ENCODE measurements at places on chromosomes 11 and 22.

DNA sequence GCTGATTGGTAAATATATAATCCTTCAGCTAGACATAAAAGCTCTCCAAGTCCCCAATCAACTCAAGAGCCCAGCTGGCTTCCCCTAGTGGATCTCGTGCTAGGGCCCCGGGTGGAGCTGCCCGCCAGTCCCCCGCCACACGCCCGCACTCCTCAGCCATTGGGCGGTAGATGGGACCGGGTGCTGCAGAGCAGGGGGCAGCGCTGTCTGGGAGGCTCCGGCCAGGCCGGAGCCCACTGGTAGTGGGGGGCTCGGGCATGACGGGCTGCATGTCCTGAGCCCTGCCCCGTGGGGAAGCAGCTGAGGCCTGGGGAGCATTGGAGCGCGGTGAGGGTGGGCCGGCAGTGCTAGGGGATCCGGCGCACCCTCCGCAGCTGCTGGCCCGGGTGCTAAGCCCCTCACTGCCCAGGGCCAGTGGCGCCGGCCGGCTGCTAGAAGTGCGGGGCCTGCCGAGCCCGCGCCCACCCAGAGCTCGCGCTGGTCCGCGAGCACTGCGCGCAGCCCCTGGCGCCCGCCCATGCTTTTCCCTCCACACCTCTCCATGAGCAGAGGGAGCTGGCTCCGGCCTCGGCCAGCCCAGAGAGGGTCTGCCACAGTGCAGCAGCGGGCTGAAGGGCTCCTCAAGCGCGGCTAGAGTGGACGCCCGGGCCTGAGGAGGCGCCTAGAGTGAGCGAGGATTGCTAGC lies 1680.6 kb upstream of the RAG2 start:
- no peak for DNase-seq

DNA sequence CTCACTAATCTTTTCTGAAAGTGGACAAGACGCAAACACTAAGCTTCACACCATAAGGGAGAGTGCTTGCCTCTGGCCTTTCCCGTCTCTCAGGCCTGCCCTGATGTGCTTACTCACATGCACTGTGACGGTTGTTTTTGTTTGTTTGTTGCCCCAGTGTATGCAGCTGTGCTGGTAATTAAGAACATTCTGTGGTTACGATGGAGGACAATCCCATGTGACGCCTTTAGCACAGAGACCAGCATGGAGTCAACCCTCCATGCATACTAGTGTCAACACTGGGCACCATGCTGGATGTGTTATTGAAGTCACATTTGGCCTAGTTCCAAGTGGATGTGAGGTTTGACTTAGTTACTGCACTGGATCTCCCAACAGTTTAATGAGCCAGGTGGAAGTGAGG lies 27.8 kb upstream of the CDON start:
- no peak for DNase-seq

DNA sequence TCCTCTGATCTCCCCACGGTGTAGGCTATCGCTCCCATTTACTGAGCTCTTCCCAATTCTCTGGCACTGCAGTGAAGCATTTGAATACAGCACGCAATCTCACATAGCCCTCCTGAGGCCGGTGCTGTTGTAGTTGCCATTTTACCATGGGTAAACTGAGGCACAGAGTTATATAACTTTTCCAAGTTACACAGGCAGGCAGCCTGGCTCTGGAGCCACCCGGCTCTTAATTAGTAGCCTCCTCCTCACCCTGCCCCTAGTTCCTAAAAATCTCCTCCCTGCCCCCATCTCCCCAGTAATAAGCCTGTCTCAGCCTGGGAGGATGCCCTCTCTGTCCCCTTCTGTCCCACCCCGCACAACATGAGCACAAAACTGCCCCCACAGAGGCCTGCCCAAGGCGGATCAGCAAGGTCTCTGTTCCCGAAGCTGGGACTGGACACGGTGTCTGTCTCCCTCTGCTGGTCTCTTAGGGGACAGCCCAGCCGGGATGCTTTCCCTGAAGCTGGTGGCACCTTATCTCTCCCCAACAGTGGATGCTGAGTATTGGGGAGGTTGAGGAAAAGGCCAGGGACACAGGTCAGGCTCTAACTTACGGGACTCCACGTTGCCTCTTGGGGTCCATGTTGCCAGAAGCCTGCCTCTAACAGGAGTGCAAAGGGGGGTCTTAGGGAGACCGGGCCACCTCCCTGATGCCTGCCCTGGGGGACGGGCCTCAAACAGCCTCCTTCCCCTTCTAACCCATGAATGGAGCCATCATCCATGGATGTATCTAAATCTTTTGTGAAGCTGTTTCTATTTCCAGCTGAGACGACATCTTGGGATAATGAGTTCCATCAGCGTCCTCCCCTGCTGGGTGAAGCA lies 9.1 kb upstream of the CLCF1 start:
- DNase-seq, result peak; percentile 90

- DNase-seq, result peak; percentile 96
These were observed 448.0 kb downstream of the MIAT start for GRCh38 chr22:27105142-27106025.

- DNase-seq, result no peak
These were observed 3.5 kb downstream of the SIK3 start for GRCh38 chr11:117094776-117095175.

GRCh38 chr22:25419247-25420113 lies 145.0 kb upstream of the GRK3 start:
- DNase-seq, result peak; percentile 77

DNA sequence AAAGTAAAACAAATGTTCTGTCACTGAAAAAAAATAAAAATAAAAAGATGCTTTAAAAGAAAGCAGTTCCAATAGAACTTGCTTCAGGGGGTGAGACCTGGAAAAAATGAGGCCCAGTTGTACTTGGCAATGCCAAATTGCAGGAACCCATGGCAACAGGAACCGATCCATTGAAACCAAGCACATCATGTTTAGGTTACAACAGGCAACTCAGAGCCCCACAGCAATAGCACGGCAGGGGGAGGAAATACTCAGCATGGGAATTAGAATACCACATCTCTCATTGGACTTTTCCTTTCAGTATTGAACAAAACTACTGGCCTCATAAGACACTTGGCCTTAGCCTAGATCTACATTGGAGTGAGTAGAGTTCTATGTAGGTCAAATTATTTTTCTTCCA lies 84.3 kb downstream of the MSANTD4 start:
- DNase-seq, result no peak

GRCh38 chr11:64207256-64208085 lies 950 bp downstream of the FERMT3 start:
- peak; percentile 85 for DNase-seq

DNA sequence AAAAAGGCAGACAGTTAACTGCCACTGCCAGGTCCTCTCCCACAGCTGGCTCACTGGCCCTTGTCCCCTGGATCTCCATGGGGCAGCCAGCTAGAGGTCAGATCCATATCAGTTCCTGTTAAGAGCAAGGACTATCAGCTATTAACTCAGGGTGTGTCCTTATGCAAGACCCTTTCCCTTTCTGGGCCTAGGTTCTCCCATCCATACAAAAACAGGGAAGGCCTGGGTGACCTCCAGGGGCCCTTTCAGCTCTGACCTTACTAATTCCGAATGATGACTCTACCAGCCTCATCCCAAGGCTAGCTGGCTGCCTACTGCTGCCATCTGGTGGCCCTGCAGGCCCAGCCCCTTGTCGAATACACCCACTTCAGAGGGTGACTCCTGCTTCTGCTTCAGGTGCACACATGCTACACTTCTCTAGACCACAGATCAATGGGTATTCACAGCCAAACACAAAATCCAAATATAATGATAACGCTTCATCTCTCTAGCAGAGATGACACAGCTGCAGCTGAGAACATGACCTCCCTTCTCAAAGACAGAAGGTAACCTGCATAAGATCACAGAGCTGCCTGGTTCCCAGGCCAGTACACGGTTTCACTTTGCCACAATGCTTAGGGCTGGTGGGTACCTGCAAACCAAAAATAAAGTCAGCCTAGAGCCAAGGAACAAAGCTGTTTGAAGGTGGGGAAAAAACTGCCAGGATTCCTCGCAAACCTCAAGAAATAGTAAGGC lies 34.1 kb downstream of the SERGEF start:
- DNase-seq, result no peak

DNA sequence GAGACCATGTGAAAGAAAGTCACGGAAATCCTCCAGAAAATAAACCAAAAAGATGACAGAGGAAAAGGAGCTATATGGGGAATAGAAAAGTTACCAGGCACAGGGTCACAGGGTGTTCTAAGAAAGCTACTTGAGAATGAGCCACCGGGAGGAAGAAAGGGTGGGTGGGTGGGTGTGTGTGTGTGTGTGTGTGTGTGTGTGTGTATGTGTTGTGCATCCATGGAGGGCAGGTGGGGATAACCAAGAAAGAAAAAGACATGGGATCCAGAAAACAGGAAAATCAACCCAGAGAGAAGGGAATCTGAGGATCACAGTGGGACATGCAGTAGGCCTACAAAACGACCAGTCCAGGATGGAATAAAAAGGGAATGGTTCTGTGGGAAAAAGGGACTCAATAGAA lies 3.7 kb downstream of the APOL2 start:
- no peak for DNase-seq

DNA sequence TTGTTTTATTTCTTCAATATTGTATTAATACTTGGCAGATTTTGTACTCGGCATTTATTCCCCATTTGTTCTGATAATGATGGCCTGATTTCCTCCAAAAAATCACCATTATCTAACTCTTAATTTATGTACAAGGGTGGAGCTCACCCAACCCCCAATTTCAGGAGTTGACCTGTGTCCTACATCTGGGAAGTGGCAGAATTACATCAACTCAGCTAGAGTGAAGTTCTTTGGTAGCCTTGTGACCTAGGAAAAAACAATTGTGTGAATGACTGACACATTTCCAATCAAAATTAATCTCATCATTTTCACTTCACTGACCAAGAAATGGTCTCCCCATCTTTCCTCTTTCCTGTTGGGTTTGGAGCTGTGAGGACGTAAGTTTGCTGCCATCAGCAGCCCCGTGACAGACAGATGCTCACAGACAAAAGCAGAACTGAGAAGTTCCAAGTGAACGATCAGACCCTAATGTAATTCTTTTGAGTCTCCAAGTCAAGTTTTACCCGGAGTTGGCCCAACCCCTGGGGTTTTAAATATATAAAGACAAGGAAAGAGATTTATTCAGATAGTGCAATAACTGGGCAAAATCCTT lies 16.6 kb upstream of the MS4A6E start:
- no peak for DNase-seq

- no peak for DNase-seq
These were observed 17.3 kb upstream of the OR52A1 start for GRCh38 chr11:5171856-5172255.

- DNase-seq, result no peak
These were observed 46.7 kb upstream of the SCUBE2 start for GRCh38 chr11:9138133-9138453.
